ENCODE measurements at places on chromosomes 6 and 20.

DNA sequence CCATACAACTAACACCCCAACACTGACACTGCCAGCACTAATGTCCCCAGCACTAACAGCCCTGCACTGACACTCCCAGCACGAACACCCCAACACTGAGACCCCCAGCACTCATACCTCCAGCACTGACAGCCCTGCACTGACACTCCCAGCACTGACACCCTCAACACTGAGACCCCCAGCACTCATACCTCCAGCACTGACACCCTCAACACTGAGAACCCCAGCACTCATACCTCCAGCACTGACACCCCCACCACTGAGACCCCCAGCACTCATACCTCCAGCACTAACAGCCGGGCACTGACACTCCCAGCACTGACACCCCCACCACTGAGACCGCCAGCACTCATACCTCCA is 57.2 kb downstream of the ERMARD start:
- DNase-seq: no peak

DNA sequence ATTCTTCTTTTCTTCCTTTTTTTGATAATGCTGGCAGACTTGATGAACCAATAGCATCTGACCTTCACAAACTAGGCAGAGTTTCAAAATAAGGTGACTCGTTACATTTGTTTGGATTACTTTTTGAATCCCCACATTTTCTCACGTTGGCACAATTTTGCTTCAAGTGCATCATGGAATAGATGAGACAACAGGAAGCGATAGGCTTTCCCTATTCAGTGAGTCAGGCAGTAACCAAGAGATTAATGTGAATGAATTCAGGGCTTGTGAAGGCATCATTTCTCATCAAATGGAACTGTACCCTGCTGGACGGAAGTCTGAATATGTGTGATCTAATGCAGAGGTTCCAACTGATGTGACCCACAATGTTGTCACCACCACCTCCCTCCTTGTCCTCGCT is 10.7 kb downstream of the RFPL4B start:
- DNase-seq: no peak

GRCh38 chr20:57482796-57483195 is 42.1 kb downstream of the CTCFL start:
- no peak for DNase-seq

- DNase-seq: no peak
These were observed 128.2 kb downstream of the BANF2 start for GRCh38 chr20:17827759-17828559.

- no peak for DNase-seq
These were observed 235.1 kb downstream of the ZFAND3 start for GRCh38 chr6:38054527-38055202.

DNA sequence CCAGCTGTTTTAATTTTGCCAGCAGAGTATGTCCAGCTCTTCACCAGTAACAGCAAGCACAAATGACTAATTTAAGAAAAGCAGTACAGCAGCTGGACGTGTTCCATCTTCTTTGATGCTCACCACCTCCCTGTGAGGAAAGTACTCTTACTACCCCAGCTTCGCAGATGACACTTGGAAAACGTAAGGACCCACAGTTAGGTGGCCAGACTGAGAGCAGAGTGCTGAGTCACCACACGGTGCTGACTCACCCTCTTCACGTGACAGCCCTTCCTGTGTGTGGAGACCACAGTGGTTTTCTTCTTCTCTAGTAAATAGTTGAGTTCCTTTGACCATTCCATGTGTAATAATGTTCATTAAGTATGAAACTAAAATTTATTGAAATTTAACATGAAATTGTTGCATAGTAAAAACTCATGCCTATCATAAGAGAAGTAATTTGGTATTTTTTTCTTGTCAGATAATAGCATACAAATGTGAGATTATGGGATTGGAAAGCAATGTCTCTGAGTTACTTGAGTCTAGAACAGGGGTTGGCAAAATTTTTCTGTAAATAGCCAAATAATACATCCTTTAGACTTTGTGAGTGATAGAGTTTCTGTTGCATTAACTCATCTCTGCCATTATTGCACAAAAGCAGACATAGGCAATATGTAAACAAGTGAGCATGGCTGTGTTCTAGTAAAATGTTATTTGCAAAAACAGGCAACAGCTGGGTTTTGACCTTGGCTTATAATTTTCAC is 76.6 kb downstream of the SLX4IP start:
- DNase-seq: no peak

DNA sequence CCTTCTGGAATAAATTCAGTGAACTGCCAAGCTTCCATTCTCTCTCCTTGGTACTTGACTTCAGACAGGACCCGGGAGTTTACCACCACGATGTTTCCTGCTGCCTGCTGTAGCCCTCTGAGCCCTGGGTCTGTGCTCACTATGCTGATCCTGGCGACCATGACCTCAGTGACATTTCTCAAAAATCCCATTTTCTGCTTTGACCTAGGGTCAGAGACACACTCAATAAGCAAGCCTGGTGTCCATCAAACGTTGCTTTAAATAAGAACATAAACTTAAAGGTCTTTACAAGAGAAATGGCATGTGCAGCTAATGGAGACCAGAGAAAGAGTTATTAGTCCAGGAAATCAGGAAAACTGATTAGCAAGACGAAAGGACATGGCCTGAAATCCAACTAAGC is 509.7 kb upstream of the SULF2 start:
- DNase-seq: no peak

DNA sequence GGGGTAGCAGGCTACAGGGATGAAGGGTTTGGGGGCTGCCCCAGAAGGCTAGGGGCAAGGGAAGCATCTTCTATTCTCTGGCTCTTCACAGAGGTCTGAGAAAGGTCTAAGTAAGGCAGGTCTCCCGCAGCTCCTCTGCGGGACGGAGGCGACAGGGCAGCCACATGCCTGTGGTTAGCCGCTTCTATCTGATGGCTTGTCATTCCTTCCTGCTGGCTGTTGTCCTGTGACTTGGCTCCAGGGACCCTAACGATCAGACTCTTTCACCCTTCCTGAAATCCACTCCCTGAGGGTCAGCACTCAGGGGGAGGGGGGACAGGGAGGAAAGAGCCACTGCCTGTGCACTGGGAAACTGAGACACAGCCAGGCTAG is 673 bp downstream of the CST7 start:
- no peak for DNase-seq

- no peak for DNase-seq
These were observed 24.7 kb upstream of the MRGBP start for GRCh38 chr20:62771396-62772102.

DNA sequence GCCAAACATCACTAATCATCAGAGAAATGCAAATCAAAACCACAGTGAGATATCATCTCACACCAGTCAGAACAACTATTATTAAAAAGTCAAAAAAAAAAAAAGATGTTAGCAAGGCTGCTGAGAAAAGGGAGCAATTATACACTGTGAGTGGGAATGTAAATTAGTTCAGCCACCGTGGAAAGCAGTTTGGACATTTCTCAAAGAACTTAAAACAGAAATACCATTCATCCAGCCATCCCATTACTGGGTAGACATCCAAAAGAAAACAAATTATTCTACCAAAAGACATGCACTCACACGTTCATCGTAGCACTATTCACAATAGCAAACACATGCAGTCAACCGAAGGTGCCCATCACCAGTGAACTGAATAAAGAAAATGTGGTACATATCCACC is 213.9 kb downstream of the TTLL2 start:
- DNase-seq: no peak

- no peak for DNase-seq
These were observed 138.4 kb downstream of the PREX1 start for GRCh38 chr20:48689388-48689787.

GRCh38 chr6:19945843-19946358 is 108.7 kb downstream of the ID4 start:
- DNase-seq: no peak

GRCh38 chr6:20215310-20215709 is 3.0 kb upstream of the MBOAT1 start:
- no peak for DNase-seq

DNA sequence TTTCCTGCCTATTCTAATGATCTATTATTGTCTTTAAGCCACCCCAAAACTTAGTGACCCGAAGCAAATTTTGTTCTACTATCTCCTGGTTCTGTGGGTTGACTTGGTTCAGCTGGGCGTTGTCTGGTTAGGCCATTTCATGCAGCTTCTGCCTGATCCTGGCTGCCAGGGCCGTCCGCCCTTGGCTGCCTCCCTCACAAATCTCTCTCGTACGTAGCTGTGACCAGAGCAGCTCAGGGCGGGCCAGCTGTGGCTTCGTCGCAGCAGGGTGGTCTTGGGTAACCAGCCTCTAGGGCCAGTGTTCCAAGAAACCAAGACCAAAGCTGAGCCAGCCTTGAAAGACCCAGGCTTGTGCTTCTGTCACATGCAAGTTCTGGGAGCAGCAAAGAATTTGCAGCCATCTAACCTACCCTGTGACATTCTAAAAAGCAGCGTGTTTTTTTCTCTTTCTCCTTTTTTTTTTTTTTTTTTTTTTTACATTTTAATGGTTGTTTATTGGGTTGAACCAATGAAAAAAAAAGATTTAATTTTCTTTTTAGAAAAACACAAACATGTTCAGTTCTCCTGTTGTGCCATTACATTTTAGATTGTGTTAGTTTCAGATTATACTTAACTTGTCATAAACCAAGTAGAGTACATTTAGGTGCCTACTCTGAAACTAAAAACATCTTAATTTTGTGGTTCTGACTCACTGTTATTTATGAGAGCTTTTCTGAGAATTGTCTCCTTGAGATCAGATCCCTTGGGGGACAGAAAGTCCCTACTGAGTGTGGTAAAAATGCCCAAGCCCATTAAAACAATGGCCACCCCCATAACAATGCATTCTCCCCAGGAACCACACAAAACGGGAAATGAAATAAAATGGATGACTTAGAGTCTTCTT is 83.9 kb downstream of the ZDHHC14 start:
- DNase-seq: no peak

GRCh38 chr6:105235155-105235554 is 55.3 kb upstream of the POPDC3 start:
- no peak for DNase-seq

- DNase-seq: no peak
These were observed 30.6 kb downstream of the PTCHD4 start for GRCh38 chr6:48080227-48081009.

GRCh38 chr6:112204350-112204706 is 50.0 kb downstream of the LAMA4 start:
- peak; percentile 29 for DNase-seq

DNA sequence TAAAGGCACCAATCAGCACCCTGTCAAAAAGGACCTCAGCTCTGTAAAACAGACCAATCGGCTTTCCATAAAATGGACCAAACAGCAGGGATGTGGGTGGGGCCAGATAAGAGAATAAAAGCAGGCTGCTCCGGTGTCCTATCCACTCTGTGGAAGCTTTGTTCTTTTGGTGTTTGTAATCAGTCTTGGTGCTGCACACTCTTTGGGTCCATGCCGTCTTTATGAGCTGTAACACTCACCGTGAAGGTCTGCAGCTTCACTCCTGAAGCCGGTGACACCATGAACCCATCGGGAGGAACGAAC is 7.3 kb upstream of the PXDC1 start:
- DNase-seq: no peak

GRCh38 chr6:20060252-20060651 is 152.0 kb downstream of the MBOAT1 start:
- no peak for DNase-seq

GRCh38 chr6:142537612-142538478 is 236.0 kb downstream of the ADGRG6 start:
- DNase-seq: peak; percentile 14

- no peak for DNase-seq
These were observed 222.6 kb upstream of the MARCKS start for GRCh38 chr6:113634352-113635163.

- DNase-seq: no peak
These were observed 147.2 kb upstream of the GGTLC1 start for GRCh38 chr20:24135781-24136180.

DNA sequence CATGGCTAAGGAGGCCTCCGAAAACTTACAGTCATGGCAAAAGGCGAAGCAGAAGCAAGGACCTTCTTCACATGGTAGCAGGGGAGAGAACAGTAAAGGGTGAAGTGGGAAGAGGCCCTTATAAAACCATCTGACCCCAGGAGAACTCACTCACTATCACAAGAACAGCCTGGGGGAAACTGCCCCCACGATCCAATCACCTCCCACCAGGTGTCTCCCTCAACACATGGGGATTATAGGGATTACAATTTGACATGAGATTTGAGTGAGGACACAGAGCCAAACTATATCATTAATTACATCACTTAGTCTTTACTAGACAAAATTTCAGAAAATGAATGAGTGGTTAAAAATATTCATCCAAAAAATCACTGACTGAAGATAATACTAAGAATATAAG is 453.6 kb downstream of the COL12A1 start:
- DNase-seq: no peak

GRCh38 chr20:4736875-4737274 is 15.2 kb downstream of the PRND start:
- no peak for DNase-seq

GRCh38 chr6:35041086-35041861 is 99.9 kb downstream of the TCP11 start:
- no peak for DNase-seq

GRCh38 chr20:47055699-47056369 is 161.2 kb downstream of the EYA2 start:
- no peak for DNase-seq

Measured in NCI-H1694 treated with DMSO at 0.1 percent for 48 hours (cell line).